Astrocyte (in vitro differentiated cells and primary cell): ENCODE measurements at places on chromosomes 5 and 9.

GRCh38 chr5:8934455-8934854 is 611.4 kb downstream of the SEMA5A start:
- no peak for DNase-seq

DNA sequence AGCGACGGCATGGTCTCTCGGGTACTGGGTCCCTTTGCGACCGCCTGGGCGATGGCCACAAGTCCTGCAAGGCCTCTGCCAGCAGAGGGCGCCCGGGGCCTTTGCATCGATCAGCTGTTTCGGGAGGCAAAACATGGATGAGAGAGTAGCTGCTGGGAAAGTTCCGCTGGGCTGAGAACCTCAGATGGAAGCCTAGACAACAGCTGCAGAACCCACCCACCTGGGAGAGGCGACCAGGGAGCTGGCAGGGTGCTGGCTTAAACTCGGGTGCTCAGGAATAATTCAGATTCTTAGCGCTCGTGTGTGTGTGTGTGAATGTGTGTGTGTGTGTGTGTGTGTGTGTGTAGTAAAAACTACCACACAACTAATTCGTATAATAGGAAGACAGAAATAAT is 50.0 kb downstream of the TRIM32 start:
- peak; percentile 36 for DNase-seq

GRCh38 chr5:14036514-14036913 is 92.0 kb upstream of the DNAH5 start:
- peak; percentile 63 for DNase-seq

DNA sequence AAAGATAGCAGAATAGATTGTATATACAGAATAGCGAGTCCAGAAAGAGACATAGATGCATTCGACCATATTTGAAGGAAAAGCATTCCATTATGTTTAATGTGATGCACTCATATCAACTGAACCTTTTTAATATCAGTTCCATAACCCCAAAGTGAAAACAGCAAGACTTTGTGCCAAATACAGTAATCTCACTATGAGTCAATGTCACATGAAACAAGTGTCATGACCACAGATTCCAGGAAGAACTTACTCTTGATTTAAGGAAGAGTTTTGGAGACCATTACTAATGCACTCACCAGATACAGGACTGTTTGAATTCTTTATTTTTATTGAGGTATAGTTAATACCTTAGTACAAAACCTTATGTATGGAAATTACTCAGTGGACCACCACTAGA is 220.5 kb downstream of the SH3GL2 start:
- DNase-seq: peak; percentile 17

DNA sequence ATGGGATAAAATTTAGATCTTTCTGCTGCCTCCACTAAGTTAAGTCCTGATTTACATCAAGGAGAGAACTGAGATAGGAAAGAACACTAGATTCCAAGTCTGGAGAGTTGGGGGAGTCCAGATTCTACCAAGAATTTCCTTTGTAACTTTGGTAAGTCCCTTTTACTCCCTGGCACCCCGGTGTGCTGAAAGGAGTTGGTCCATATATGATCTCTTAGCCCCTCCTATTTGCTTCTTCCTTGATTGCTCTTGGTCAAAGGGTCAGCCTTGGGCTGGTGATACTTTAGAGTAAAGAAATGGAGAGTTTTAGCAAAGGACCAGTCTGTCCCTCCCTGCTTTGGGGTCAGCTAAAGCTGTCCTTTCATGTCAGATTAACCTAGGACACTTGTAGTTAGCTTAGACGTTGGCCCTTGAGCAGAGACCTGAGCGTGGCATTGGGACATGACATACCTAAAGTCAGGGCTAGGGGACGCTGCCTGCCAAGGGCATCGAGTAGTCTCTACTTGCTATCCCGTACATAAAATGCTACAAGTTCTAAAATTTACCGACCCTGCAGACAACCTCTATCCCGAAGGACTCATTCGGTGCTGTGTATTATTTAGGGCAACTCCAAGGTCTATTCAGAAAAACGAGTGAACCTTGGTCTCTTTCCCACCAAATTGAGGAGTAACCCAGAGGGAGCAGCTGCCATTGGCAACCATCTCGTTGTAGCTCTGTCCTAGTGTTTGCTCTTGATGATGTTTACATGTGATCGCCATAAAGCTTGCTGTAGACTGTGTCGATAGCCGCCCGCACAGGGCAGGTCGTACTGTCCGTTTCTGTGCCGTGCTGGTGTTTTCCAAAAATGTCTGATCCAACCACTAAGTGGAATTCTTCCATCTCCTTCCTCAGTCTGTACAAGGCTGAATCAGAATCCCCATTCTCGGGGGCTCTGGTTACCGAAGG is 94.4 kb downstream of the PDE6A start:
- DNase-seq: no peak

GRCh38 chr9:27679338-27679737 is 106.1 kb upstream of the C9orf72 start:
- DNase-seq: no peak

GRCh38 chr5:89069591-89069990 is 186.6 kb upstream of the MEF2C start:
- DNase-seq: no peak

GRCh38 chr9:133163504-133164172 is at the start of gene GBGT1:
Gene GBGT1, minus strand, starts transcription at chr9:133163914. Its CDS starts 1,502 bp downstream, at chr9:133162412.
- no peak for DNase-seq

GRCh38 chr5:171840066-171840465 is 54.4 kb downstream of the SMIM23 start:
- DNase-seq: no peak

- no peak for DNase-seq
These were observed 97.4 kb upstream of the RAPGEF1 start for GRCh38 chr9:131837316-131837715.

GRCh38 chr9:26171691-26172090 is 493.4 kb upstream of the TUSC1 start:
- no peak for DNase-seq

DNA sequence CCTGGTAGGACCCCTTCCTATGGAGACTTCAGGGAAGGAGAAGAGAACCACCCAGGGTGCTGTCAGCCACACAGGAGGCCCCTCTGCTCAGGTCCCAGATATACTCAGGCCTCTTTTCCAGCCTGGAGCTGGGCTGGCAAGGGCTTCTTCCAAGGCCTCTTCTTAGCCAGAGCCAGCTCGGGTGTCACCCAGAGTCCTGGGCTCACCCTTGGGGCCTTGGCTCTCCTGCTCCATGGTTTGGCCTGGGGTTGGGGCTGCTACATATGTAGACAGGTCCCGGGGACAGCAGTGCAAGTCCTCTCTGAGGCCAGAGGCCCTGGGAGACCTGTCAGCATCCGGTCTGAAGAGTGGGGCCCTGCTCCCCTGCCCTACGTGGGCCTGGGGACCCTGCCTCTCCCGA is 22.8 kb downstream of the PAEP start:
- DNase-seq: no peak

GRCh38 chr9:17739736-17740135 is 160.9 kb downstream of the SH3GL2 start:
- no peak for DNase-seq

DNA sequence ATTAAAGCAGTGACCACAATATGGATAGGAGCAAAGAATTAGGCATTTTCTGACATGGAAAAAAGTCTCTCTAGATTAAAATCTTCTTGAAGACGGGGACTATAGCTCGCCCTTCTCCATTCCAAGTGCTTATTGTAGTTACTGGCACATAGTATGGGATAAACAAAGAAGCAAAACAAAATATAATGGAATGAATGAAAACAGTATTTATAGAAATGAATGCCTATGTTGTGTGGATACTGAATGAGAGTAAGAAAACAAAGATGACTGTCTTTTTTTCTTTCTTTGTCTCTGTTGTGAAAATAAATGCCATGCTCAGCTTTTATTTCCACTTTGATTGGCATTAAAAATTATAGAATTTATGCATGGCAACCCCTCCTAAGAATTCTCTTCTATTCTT is 1414.3 kb upstream of the ACO1 start:
- no peak for DNase-seq

DNA sequence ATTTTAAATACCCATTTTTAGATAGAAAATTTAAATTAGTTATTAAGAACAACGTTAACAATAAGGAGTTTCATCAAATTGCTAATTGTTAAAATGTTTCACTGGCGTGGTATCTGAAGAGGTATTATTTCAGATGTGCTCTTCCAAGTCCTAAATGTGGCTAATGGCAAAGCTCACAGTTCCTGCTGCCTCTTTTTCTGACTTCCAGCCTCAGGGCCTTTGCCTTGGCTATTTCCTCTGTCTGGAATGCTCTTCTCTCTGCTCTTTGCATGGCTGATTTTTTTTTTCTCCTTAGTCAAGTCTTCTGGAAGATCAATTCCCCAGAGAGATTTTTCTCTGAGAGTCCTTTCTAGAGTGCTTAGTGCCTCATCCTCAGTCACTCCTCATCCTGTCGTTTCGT is 9.6 kb upstream of the SSBP2 start:
- DNase-seq: no peak

GRCh38 chr5:9971301-9971700 is 278.4 kb downstream of the ATPSCKMT start:
- no peak for DNase-seq

GRCh38 chr9:76803083-76803482 is 38.8 kb downstream of the PCA3 start:
- no peak for DNase-seq

DNA sequence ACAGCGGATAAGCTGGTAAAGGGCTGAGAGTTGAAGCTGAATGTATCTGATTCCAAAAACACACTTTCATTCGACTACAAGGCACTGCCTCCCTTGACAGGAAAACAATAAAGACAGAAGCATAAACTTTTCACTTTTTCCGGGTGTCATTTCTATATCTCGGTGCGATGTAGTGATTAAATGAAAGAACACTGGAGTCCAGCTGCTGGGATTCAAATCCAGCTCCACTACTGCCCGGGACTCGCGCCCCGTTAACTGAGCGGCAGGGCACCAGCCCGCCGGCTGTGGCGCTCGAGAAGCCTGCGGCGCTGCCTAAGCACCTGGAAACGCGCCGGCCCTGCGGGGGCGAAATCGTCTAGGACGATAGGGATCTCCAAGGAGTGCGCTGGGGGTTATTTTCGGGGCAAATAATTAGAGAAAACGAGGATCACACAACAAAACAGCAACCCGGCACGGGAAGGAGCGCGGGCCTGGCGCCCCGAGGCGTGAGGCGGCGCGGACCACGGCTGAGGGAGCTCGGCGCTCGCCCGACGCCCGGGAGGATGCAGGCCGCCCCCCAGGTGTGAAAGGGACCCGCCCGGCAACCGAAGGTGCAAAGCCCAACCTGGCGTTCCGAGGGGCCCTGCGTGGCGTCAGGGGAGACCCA is 837 bp downstream of the UIMC1 start:
- peak; percentile 51 for DNase-seq

- no peak for DNase-seq
These were observed 3.1 kb upstream of the RABL6 start for GRCh38 chr9:136804509-136805206.

DNA sequence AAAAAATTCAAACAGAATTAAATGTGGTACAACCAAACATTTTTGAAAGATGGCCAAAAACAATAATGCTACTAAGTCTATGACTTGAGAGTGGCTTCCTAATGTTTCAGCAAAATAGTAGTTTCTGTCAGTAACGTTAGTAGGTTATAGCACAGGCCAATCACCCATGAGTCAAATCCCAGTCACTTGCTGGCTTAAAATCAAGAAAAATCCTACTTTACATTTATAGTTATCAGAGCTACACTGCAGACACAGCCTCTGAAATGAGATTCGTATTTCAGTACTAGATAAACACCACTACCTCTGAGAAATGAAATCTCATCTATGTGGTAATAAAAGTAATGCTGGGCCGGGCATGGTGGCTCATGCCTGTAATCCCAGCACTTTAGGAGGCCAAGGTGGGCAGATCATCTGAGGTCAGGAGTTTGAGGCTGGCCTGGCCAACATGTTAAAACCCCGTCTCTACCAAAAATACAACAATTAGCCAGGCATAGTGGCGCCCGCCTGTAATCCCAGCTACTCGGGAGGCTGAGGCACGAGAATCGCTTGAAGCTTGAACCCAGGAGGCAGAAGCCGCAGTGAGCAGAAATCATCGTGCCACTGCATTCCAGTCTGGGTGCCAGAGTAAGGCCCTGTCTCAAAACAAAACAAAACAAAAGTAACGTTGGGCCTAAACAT is 6.1 kb downstream of the ZDHHC21 start:
- peak; percentile 91 for DNase-seq

GRCh38 chr5:126814721-126815404 is 37.9 kb downstream of the LMNB1 start:
- DNase-seq: peak; percentile 29

GRCh38 chr5:72505539-72506157 is 1.6 kb downstream of the ZNF366 start:
- no peak for DNase-seq

DNA sequence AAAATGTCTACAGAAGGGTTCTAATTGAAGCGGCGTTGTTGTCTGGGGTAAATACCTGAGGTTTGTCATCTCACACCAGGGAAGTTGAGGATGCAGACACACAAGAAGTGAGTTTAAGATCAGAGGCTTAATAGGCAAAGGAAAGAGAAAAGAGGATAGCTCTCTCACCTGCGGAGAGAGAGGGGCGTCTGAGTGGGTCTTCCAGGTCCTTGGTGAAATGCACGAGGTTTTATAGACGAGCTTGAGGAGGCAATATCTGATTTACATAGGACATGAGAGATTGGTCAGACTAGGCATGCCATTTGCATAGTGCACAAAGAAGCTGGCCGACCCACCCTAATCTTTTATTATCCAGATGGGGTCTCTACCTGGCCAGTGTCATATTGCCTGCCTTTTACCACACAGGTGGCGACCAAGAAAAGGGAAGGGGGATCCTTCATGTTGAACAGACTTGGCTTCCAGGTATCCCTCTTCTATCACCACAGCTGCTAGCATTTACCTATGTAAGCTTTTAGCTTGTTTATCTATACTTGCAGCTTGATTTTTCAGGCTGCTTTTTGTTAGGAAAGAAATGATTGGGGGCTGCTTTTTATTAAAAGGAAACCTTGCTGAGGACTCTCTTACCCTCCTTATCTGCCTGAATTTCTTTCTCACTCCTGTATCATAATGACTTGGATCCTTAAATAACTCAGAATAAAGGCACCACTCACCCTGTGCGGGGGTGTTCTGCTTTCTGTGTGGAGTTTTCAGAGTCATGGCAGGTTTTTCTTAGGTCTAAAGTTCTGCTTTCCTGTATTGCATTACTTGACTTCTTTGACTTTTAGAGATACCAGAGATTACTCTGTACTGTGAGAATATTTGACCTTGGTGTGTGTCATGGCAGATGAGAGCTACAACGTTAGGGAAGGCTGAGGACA is 9.4 kb upstream of the GLT6D1 start:
- DNase-seq: no peak

GRCh38 chr5:169074839-169075238 is 226.1 kb downstream of the SLIT3 start:
- no peak for DNase-seq
